ENCODE measurements at places on chromosomes 16 and 17.

GRCh38 chr17:29777663-29778062, 152.4 kb downstream of the SSH2 start:
- no peak for DNase-seq

DNA sequence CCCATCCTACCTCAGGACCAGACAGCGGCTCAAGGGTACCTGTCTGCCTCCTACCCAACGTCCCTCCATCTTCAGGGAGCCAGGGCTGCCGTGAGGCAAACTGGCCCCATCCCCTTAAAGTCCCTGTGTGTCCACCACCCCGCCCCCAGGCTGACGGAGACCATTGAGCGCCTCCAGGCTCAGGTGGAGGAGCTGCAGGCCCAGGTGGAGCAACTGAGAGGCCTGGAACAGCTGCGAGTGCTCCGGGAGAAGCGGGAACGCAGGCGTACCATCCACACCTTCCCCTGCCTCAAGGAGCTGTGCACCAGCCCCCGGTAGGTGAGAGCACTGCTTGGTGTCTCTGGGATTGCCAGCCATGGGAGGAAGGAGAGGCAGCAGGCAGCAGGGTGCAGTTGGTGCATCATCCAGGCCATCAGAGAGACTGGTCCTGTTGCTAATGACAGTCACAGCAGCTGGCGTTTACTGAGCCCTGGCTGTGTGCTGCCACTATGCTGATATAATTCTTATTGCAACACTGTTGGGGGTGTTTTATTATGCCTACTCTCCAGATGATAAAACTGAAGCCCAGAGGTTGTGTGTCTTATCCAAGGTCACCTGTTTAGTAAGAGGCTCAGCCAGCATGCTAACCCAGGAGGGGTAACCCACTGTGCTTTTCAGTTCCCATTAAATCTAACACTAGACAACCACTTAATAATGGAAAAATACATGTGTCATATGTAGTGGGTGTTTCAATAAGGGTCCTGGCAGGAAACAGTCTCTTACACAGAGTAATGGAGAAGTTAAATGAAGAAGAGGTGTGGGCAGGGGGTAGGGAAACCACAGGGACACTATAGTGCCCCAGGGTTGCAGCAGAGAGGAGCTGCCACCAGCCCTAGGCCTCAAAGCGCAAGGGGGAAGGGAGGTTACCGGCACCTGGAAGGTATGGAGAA, 10.3 kb upstream of the MRPL58 start:
- no peak for DNase-seq

GRCh38 chr17:1807890-1808289, 21.8 kb downstream of the SMYD4 start:
- no peak for DNase-seq

GRCh38 chr17:61412860-61413660, 13.4 kb downstream of the TBX2 start:
- no peak for DNase-seq

All from vagina (tissue), 2 donors.